Naive B cell (primary cell): ENCODE measurements at places on chromosomes 3 and 15. TPM values are rescaled to one million over a fixed set of nuclear protein-coding genes. Genes with fewer than 3 reads are reported as not detected.
A peak's percentile ranks its signal among the peaks of the same experiment; 100 is the strongest.

CD80 gene
- polyA plus RNA-seq, result 1.1 TPM

ZNF774 gene
- 0.38 TPM for polyA plus RNA-seq

CCDC39 gene
- polyA plus RNA-seq, result not detected

TMCO5A gene
- polyA plus RNA-seq, result not detected

GRCh38 chr3:99842826-99843589 is 25.3 kb downstream of the CMSS1 start:
- peak; percentile 18 for DNase-seq

DNA sequence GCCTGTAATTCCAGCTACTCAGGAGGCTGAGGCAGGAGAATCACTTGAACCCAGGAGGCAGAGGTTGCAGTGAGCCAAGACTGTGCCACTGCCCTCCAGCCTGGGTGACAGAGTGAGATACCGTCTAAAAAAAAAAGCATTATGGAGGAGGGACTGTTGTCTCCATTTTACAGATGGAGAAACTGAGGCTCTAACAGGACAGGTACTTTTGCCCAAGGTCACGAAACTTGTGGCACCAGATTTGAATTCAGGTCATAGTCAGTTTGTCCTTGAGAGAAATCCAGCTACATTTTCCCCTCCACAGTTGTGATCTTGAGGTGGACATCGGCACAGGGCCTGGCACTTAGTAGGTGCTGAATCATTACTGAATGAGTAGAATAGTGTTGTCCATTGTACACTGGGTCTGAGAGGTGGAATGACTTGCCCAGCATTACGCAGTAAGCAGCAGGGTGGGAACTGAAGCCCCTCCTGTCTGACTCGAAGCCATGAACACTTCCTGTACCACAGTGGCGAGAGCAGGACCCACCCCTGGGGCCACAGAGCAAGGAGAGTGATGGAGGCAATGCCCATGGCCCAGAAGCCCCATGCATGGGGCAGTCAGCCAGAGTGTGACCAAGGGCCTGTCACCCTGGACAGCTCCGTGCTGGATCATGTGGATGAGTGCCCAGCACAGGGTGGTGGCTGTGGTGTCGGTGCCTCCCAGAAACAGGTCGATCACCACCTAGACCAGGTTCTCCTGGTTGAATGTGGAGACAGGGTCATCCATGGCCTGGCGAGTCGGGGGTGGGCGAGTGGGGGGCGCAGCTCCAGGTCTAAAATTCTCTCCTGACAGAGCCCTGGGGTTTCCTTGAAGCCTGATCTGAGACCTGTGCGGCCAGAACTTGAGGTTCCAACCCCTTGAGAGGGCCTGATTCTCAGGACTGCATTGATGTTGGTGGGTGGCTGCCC is 20.4 kb upstream of the PARL start:
- DNase-seq, result no peak

DNA sequence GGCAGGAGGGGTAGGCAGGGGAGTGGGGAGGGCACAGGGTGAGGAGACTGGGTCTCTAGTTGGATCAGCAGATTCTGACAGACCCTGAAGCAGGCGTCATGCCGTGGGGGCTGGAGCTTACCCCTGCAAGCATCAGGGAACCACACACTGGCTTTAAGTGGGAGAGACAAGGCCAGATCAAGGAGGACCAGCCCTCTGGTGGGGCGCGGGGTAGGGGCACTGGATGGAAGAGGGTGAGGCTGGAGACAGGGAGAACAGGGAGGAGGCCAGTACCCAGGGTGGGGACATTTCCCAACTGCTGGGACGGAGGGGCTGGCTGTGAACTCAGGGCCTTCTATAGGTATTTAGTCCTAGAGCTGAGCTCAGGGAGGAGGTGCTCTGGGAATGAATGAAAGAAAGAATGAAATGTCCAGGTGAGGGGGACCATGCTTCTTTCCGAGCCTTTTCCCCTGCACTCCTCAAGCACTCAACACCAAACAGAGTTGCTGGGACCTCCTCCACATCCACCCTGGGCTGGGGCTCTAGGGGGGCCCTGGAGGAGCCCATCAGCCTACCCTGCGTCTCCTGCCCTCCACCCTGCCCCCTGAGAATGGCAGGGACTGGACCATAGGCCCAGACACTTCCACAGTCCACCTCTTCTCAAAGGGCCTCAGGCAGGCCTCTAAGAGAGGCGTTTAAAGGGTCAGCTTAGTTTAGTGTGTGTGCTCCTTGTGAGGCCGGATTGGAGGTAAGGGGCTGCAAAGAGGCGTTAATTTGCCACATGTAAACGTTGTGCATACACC is 49.0 kb upstream of the FGD5 start:
- no peak for DNase-seq
